ENCODE measurements at places on chromosomes 3 and 15.

- no peak for DNase-seq
Measured at GRCh38 chr3:107285197-107285596, 92.0 kb upstream of the CCDC54 start.

- DNase-seq: no peak
Measured at GRCh38 chr3:139096670-139097069, 52.0 kb upstream of the PRR23C start.

- DNase-seq: peak; percentile 58
Measured at GRCh38 chr15:67740405-67740804, 84.9 kb upstream of the SKOR1 start.

DNA sequence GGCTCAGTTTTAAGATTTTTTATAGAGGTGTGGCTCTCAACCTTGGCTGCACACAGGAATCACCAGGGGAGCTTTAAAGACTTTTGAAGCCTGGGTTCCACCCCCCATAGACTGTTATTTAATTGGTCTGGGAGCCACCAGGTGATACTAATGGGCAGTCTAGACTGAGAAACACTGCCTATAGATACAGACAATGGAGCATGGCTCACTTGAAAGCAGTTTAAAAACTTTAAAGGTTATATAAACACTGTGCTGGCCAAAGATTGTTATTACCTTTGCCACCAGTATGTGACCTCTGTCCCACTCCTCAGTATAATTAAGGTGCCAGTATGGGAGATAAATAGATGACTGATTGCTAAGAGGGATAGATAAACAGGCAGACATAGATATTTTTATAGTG is 3.8 kb downstream of the GOLIM4 start:
- no peak for DNase-seq

DNA sequence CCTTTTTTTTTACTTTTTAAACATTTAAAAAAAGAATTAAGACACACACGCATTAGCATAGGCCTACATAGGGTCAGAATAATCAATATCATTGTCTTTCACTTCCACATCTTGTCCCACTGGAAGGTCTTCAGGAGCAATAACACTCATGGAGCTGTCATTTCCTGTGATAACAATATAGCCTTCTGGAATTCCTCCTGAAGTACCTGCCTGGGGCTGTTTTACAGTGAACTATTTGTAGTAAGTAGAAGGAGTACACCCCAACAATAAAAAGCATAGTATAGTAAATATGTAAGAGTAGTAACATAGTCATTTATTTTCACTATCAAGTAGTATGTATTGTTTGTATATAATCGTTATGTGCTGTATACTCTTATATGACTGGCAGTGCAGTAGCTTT is 19.5 kb upstream of the CLDN18 start:
- no peak for DNase-seq

GRCh38 chr3:169456900-169457299 is 206.6 kb downstream of the MECOM start:
- no peak for DNase-seq

DNA sequence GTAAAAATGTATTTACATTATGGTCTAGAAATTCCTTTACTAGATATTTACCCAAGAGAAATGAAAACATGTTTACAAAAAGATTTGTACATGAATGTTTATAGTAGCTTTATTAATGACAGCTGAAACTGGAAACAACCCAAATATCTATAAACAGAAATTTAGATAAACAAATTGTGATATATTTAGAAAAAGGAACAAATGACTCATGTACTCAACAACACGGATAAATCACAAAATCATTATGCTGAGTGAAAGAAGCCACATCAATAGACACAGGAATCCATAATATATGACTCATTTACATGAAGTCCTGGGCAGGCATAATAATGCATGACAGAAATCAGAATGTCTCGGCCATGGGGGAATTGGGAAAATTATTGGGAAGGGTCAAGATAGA is 1020.2 kb downstream of the SQOR start:
- DNase-seq: no peak

GRCh38 chr15:63089260-63090043 is 32.2 kb upstream of the LACTB start:
- DNase-seq: no peak

DNA sequence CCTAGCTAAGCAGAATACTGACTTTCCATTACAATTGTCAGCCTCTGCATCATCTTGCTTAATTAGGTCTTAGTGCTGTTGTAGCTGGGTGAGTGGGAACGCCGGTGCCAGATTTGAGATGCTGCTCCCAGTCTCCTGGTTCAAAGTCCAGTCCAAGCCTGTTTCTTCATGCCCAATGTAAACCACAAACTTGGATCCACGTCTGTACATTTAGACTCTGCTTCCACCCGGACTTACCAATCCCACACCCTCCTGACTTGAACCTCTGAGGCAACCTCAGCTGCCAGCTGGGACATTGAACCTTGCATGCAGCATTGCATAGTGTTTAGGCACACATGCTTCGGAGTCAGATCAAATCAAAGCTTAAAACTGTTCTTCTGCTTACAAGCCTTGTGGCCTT is 43.0 kb downstream of the BCL2L10 start:
- DNase-seq: no peak

DNA sequence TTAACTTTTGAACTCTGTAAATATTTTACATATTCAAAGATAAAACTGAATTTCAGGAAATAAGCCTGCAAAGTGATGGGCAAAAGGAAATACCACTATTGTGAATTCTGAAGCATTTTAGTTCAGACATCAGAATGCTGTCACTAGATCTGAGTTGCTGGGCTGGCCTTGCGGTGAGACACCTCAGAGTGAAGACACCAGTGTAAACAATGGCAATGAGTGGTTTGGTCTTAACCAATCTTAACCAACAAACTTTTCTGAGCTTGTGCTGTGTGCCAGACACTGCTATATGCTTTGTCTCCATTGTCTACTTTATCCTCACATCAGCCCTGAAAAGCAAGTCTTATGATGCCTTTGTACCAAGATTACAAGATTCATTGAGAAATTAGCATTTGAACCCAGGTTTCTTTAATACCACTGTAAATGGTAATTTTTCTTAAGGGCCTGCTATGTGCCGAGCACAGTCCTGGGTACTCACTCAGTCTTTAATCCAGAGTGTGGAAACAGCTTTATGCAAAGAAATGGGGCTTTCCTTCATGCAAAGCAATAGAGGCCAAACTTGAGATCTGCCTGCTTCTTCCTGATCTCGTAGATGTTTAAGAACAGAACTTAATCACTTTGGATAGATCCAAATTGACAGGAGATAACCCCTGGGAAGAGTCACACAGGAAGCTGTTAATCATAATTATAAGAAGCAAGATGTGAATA is 55.0 kb downstream of the TMEM39A start:
- no peak for DNase-seq

GRCh38 chr3:57784089-57784735 is 28.1 kb downstream of the SLMAP start:
- DNase-seq: no peak

DNA sequence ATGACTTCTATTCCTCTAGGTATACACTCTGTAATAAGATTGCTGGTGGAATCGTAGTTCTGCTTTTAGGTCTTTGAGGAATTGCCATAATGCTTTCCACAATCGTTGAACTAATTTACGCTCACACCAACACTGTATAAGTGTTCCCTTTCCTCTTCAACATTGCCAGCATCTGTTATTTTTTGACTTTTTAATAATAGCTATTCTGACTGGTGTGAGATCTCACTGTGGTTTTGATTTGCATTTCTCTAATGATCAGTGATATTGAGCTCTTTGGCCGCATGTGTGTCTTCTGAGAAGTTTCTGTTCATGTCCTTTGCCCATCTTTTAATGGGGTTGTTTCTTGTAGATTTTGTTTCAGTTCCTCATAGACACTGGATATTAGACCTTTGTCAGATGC is 12.8 kb downstream of the NXPE3 start:
- no peak for DNase-seq

DNA sequence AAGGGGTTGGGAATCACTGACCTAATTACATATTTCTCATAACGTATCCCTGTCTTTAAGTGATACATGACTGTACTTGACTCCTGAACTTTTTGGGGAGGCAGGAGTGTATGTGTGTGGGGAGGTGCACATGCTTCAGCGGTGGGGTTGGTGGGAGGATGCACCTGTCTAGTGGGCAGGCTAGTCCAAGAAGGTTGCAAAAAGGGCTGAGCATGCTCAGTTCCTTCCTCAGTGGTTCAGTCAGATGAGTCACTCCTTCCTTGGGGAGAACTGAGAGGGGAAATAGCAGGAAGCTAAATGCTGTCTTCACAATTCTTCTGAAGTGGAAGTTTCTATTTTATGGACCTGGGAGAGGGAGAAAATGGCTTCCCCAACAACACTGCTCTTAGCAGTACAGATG is 24.6 kb upstream of the AP4E1 start:
- no peak for DNase-seq

DNA sequence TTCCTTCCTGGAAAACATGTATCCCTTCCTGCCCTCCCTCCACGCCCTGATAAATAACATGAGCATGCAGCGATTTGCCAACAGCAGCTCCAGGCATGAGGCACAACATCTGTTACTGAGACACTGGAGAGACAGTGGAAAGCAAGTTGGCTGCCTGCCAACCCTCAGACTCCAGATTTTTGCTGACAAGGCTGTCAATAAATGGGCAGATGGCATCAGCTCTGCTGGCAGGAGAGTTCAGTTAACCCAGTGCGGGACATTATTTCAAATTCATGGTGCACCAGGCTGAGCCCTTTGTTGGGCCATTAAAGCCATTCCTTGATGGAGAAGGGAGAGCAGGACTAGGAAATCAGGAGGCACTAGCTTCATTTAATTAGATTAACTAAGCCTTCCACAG is 293.3 kb downstream of the MEX3B start:
- DNase-seq: peak; percentile 79

DNA sequence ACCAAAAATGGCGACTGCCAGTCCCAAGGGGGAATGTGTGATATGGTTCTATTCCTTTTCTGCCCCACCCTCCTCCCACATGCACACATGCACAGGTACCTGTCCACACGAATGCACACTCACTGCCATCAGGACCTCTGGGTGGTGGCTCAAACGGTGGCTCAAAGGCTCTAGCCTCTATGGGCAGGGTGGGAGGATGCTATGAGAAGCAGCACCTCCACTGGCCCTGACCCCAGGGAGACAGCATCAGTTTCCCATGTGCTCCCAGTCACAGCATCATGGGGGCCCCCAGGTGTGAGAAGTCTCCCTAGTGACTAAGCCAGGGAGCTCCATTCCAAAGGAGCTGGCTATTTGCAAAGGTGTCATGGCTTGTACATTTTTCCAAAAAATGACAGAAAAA is 15.9 kb downstream of the SEMA3G start:
- peak; percentile 46 for DNase-seq

DNA sequence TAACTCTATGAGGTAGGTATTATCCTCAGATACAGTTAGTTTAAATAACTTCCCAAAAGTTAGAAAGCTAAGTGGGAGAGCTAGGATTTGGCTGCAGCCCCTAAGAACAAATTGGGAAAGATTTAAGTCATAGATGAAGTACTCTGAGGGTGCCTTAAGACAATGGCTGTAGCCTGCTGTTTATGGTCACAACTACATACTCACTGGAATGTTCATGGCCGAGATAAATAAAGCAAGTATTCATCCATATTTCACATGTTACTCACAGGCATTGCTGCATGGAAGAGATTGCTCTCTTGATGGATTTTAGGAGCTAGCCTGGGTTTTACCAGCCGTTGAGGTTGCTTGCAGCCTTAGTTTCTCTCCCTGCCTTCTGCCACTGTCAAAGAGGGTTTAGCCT is 145.0 kb downstream of the CMSS1 start:
- no peak for DNase-seq

- DNase-seq: peak; percentile 47
Measured at GRCh38 chr3:42117175-42118008, 26.2 kb downstream of the TRAK1 start.

- DNase-seq: no peak
Measured at GRCh38 chr3:181252631-181253030, 263.1 kb upstream of the DNAJC19 start.

DNA sequence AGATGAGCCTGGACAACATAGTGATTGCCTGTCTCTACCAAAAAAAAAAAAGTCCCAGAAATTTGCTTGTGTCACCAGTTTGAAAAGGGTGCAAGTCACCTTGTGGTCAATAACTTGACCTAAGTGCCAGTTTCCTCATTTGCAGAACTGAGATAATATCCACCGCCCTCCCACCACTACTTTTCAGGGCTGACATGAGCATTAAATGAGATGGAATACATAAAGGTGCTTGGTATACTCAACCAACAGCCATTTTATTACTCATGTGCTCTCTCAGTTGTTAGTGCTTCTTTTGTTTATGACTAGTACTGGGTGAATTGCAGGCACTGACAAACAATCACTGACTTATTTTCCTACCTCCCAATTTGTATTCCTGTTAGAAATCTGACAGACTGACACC is 340.5 kb upstream of the SATB1 start:
- DNase-seq: no peak

GRCh38 chr3:196788528-196788927 is 48.9 kb downstream of the PAK2 start:
- DNase-seq: peak; percentile 14

DNA sequence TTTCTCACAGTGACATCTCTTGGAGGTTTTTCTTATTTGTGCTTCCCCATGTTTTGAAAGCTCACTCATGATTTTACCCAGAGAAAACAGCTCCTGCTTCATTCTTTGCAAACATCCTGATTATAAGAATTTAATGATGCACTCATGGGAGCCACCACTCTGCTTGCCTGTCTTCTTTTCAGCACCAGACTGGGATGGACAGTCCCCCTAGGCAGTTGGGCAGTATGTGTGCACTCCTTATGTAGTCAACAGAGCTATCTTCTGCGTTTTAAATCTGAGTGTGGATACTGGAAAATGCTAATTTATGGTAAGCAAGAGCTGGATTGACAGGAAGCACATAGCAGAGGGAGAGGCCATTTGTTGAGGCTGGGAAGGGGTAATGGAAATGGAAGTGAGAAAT is 276.1 kb downstream of the AGBL1 start:
- DNase-seq: no peak

GRCh38 chr3:37849146-37849923 is 12.3 kb upstream of the CTDSPL start:
- DNase-seq: no peak

GRCh38 chr15:100809151-100809550 is 70.5 kb upstream of the ALDH1A3 start:
- no peak for DNase-seq

DNA sequence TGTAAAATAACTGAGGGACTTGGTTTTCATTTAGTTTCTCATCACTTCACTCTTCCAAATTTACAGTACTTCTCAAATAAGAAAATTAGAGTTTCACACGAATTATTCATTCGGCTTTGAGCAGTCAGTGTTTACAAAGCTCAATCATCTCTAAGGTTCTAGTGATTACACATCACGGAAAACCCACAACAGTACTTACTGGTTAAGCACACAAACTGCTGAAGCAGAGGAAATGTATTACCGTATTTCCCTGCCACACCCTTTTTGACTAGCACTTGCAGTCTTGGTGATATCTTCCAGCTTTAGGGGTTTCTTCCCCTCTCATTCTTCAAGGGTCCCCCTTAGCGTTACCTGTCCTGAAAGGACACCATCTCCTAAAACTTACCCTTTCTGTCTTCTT is 164.8 kb upstream of the CDIN1 start:
- no peak for DNase-seq

DNA sequence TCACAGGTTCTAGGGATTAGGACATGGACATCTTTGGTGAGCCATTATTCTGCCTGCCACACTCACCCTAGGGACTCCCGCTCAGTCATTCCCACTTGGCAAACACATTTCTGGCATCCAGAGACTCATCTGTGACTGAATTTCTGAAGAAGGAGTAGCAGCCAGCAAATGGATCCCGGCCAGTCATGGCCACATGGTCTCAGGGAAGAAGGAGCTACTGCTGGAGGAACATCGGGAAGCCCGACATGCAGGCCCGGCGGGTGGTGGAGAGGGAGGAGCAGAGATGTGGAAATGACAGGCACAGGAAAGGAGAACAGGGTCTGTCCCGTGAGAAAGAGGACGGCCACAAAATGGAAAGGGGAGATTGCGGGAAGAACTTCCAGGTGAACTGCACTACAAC is 65.4 kb downstream of the SEMA5B start:
- no peak for DNase-seq

Data from kidney (tissue), 22 donors.